ENCODE measurements at places on chromosomes 12 and 14.
A peak's percentile ranks its signal among the peaks of the same experiment; 100 is the strongest.

DNA sequence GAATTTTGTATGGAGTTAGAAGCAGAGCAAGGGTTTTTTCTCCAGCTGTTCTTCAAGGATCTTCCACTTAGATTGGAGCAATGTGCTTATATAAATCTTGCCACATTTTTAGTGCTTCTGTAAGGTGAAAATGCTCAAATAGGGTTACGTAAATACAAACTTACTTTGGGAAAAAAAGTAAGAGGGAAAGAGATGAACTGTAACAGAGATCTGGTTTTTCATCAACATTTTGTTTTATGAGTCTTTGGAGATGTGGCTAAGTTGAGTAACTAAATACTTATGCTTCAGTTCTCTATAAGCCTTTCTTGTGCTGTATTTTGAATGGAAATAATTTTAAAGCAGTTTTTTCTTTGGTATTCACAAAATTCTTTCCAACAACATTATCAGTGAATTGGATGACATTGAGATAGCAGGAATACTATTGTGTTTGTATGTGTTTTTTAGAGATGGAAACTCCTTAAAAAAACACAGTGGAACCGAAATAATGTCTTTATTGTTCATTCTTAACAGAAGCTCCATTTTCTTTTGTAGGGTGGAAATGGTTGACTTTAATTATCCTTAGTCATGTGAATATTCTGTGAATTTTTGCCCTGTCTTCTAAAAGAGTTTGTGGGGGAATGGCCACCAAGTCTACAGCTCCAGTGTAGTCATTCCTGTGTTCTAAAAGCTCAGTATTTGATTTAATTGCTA lies 45.7 kb downstream of the NPAS3 start:
- no peak overlapping the region for H3K4me3 ChIP-seq
- no peaks in the 10 kb centered on the region for H3K36me3 ChIP-seq
- peaks cover 5% of the 10 kb centered on the region for H3K4me1 ChIP-seq
- DNase-seq = peak; percentile 84

- no peak overlapping the region for H3K4me3 ChIP-seq
- DNase-seq = no peak
- H3K4me1 ChIP-seq = no peaks in the 10 kb centered on the region
Measured at GRCh38 chr12:9381619-9382018, 173.4 kb upstream of the PZP start.

DNA sequence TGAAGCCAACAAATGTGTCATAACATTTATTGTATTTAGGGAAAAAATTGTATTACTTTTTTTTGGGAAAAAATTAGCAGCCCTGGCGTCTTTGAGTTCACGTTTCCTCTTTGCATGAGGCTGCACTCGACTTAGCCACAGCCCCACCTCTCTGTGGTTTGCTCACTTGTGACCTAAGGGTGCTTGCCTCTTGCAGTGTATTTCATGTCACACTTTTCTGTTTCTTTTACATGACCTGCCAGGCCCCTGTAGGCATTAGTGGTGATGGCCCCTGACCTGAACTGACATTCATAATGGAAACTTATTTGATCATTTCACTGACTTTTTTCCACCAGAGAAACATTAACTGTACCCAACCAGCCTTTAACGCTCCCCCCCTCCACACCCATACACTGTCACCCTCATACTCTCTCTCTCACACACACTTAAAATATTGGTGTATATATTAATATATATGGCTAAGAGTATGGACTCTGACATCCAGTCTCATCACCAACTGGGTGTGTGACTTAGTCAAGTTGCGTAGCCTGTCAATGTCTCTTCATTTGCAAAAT lies 122.9 kb downstream of the PRKCH start:
- no peaks in the 10 kb centered on the region for H3K27me3 ChIP-seq
- H3K4me3 ChIP-seq = no peak overlapping the region
- H3K36me3 ChIP-seq = no peaks in the 10 kb centered on the region

GRCh38 chr14:70714055-70714550 lies 72.4 kb downstream of the TTC9 start:
- H3K36me3 ChIP-seq = no peaks in the 10 kb centered on the region
- H3K4me1 ChIP-seq = peaks cover 2% of the 10 kb centered on the region
- DNase-seq = peak; percentile 76
- no peak overlapping the region for H3K4me3 ChIP-seq

DNA sequence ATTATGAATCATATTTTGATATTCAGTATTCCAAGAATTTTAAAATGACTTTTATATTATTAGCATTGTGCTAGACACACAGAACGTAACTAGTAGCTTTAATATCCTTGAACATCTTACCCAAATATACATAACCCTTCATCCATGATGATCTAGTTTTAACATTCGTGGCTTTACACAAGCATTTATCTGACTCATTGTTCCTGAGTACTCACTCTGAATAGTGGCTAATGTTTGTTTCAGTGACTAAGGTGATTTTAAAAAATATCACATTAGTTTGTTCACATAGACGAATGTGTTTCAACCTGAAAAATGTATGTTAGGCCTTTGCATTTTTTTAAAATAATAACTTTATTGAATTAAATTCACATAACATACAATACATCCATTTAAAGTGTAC lies 80.0 kb upstream of the PTPRQ start:
- no peak overlapping the region for H3K4me3 ChIP-seq
- H3K36me3 ChIP-seq = no peaks in the 10 kb centered on the region
- no peaks in the 10 kb centered on the region for H3K4me1 ChIP-seq
- H3K27me3 ChIP-seq = no peaks in the 10 kb centered on the region
- H3K27ac ChIP-seq = no peak overlapping the region

DNA sequence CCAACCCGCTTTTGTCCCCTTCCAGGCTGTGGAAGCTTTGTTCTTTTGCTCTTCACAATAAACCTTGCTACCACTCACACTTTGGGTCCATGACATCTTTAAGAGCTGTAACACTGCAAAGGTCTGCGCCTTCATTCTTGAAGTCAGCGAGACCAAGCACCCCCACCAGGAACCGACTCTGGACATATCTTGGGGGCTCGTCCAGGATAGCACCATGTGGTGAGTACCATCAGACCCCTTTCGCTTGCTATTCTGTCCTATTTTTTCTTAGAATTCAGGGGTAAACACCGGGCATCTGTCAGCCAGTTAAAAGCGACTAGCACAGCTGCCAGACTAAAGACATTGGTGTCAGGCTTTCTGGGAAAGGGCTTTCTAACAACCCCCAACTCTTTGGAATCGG lies 137.6 kb upstream of the PPFIA2 start:
- H3K4me1 ChIP-seq = no peaks in the 10 kb centered on the region
- no peak overlapping the region for H3K27ac ChIP-seq
- no peak for DNase-seq
- H3K27me3 ChIP-seq = no peaks in the 10 kb centered on the region
- H3K36me3 ChIP-seq = no peaks in the 10 kb centered on the region

GRCh38 chr12:119060847-119061796 lies 79.8 kb downstream of the SRRM4 start:
- no peaks in the 10 kb centered on the region for H3K4me1 ChIP-seq
- no peaks in the 10 kb centered on the region for H3K36me3 ChIP-seq
- H3K4me3 ChIP-seq = no peak overlapping the region
- no peaks in the 10 kb centered on the region for H3K27me3 ChIP-seq
- peak; percentile 71 for DNase-seq
- H3K27ac ChIP-seq = no peak overlapping the region

GRCh38 chr14:70052990-70053389 lies 135.8 kb downstream of the SLC8A3 start:
- H3K4me1 ChIP-seq = no peaks in the 10 kb centered on the region
- DNase-seq = peak; percentile 57
- no peak overlapping the region for H3K4me3 ChIP-seq
- H3K36me3 ChIP-seq = no peaks in the 10 kb centered on the region
- H3K27me3 ChIP-seq = no peaks in the 10 kb centered on the region

DNA sequence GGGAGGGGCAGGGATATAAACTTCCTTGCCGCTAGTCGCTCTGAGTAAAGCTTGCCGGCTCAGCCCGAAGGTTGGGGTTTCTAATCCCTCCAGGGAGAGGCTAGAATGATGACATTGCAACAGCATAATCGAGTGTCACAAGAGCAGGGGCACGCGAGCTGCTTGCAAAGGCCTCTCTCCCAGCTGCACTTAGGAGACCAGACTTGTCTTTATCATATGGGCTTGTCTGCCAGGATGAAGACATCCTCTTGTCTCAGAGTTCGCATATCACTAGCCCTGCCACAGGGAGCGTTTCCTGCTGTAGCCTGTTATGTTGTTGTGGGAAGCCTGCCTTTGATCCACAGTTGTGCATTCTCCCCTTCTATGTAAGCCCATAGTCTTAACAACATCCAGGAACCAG lies 180.0 kb downstream of the ESR2 start:
- no peak overlapping the region for H3K4me3 ChIP-seq
- H3K27ac ChIP-seq = peak overlapping the region; percentile 36
- DNase-seq = peak; percentile 31

GRCh38 chr14:56660677-56661389 lies 81.2 kb downstream of the TMEM260 start:
- H3K4me3 ChIP-seq = no peak overlapping the region
- no peaks in the 10 kb centered on the region for H3K36me3 ChIP-seq
- DNase-seq = no peak
- H3K4me1 ChIP-seq = no peaks in the 10 kb centered on the region
- no peak overlapping the region for H3K27ac ChIP-seq

- peaks cover 45% of the 10 kb centered on the region for H3K4me1 ChIP-seq
- DNase-seq = peak; percentile 87
- H3K27me3 ChIP-seq = peaks cover 5% of the 10 kb centered on the region
- peaks cover 10% of the 10 kb centered on the region for H3K36me3 ChIP-seq
Measured at GRCh38 chr12:125065021-125065918, at the start of gene AACS. Gene AACS, plus strand, starts transcription at chr12:125065435. Its CDS starts 150 bp downstream, at chr12:125065585.

GRCh38 chr12:115257791-115258190 lies 573.8 kb upstream of the TBX3 start:
- no peak overlapping the region for H3K27ac ChIP-seq
- peak; percentile 65 for DNase-seq
- no peaks in the 10 kb centered on the region for H3K27me3 ChIP-seq
- no peaks in the 10 kb centered on the region for H3K4me1 ChIP-seq

DNA sequence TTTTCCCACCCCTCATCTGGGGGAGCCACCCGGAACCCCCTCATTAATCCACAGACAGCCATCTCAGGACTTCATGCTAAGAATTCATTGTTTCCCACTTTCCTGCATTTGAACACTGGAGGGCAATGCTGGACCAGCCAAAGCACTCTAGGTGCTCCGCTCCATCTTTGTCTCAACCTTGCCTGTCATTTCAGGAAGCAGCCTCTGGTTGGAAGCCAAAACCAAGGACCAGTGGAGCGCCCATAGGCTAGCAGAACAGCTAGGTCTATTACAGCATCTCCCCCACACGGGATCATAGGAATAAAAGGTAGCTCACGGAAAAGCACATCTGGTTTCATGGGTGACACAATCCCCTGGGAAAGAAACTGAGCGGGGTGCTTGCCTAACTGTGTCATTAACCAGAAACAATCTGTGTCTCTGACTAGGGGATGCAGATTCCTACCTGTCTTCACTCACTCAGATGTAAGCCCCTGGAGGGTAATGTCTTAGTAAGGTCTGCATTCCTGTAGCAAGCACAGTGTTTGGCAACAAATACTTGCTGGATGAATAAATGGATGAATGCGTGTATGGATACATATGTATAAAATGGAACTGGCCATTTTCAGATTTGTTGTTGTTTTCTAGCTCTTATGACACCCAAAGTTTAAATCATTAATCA lies 197.0 kb downstream of the DAD1 start:
- no peaks in the 10 kb centered on the region for H3K36me3 ChIP-seq
- H3K27me3 ChIP-seq = no peaks in the 10 kb centered on the region
- peak; percentile 73 for DNase-seq
- no peak overlapping the region for H3K27ac ChIP-seq

DNA sequence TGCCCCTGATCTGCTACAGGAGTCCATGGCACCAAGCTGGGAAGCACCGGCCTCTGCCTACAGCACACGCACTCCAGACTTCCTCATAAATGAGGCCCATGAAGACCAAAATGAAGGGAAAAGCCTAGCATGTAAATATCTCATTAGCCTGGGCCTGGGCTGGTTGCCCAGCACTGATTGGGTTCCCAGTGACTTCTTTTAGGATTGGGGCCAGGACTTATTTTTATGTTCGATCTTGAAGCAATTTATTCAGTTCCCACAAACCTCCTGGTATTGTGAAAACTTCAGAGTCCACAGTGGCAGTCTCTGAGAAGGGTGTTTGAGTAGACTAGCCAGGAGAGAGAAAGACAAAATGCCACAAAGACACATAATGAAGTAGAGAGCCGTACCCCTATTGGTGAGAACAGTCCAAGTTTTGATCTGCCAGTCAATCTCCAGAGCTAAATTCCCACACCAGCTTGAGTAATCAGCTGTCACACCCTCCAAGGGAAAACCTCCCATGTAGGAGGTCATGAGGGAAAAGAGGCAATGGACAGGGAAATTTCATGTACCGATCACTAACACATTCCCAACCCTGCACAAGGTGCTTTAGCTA lies 78.2 kb downstream of the PHLDA1 start:
- H3K36me3 ChIP-seq = no peaks in the 10 kb centered on the region
- DNase-seq = peak; percentile 42
- peaks cover 4% of the 10 kb centered on the region for H3K4me1 ChIP-seq
- H3K27ac ChIP-seq = no peak overlapping the region
- no peaks in the 10 kb centered on the region for H3K27me3 ChIP-seq
- no peak overlapping the region for H3K4me3 ChIP-seq

DNA sequence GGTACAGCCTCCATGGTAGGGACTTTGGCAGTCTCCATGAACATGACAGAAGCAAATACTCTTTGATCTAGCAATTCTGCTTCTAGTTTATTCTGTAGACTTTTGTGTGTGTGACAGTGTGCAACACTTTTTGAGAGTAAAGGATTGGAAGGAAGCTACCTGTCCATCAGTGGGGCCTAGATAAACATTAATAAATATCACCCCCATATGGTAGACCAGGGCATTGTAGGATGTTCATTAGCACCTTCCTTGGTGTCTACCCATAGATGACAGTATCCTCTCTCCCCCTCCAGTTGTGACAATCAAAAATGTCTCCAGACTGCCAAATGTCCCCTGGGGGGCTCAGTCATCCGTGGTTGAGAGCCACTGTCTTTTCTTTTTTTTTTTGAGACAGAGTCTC lies 10.8 kb downstream of the SNRNP35 start:
- no peak overlapping the region for H3K4me3 ChIP-seq
- H3K4me1 ChIP-seq = no peaks in the 10 kb centered on the region
- DNase-seq = no peak
- H3K36me3 ChIP-seq = peaks cover 61% of the 10 kb centered on the region
- no peak overlapping the region for H3K27ac ChIP-seq

- no peak for DNase-seq
- H3K27me3 ChIP-seq = no peaks in the 10 kb centered on the region
- H3K4me1 ChIP-seq = peaks cover 5% of the 10 kb centered on the region
Measured at GRCh38 chr14:67492538-67492937, 4.0 kb upstream of the TMEM229B start.

- H3K4me1 ChIP-seq = no peaks in the 10 kb centered on the region
- no peaks in the 10 kb centered on the region for H3K36me3 ChIP-seq
- no peaks in the 10 kb centered on the region for H3K27me3 ChIP-seq
- H3K4me3 ChIP-seq = no peak overlapping the region
- H3K27ac ChIP-seq = no peak overlapping the region
- DNase-seq = no peak
Measured at GRCh38 chr12:75183967-75184366, 25.7 kb downstream of the KCNC2 start.

DNA sequence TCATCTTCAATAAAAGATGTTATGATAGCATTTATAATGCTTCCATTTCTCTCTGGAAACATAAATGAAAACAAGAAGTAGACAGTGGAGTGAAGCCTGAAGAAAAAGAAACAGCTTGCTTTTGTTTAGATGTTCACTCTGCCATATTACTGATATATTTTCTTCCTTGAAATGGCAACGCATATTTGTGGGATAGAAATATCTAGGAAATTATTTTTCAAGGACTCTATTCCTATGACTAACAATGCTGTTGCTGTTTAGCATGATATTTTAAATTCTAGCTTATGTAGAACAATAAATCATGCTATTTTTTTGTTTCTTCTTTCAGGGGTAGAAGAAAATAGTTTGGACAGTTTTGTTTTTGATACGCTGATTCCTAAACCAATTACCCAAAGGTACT lies 359.0 kb downstream of the NAV3 start:
- H3K36me3 ChIP-seq = no peaks in the 10 kb centered on the region
- no peak overlapping the region for H3K4me3 ChIP-seq
- H3K4me1 ChIP-seq = no peaks in the 10 kb centered on the region

Data from muscle of leg (tissue), 16 donors.